ENCODE measurements at places on chromosomes 16 and 17. TPM values are rescaled to one million over a fixed set of nuclear protein-coding genes. Genes with fewer than 3 reads are reported as not detected.
A peak's percentile ranks its signal among the peaks of the same experiment; 100 is the strongest.

DNA sequence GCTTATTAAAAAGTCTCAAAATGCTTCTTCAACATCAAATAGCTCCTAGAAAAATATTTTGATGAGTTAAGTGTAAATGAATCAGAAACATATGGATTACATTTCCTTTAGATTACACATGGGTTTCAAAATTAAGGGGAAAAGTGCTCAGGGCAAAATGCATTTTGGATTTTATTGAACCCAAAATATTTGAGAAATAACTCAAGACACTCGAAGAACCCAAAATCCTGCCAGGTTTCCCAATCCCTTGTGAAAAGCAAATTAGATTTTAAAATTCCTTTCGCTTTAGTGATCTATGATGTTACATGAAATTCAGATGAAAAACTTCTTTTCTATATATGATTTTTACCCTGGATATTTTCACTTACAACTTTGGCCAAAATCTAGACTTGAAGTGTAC is 847.4 kb upstream of the SOX9 start:
- no peak for DNase-seq

- no peak for DNase-seq
Measured at GRCh38 chr17:52517176-52517575, 358.7 kb upstream of the CA10 start.

DNA sequence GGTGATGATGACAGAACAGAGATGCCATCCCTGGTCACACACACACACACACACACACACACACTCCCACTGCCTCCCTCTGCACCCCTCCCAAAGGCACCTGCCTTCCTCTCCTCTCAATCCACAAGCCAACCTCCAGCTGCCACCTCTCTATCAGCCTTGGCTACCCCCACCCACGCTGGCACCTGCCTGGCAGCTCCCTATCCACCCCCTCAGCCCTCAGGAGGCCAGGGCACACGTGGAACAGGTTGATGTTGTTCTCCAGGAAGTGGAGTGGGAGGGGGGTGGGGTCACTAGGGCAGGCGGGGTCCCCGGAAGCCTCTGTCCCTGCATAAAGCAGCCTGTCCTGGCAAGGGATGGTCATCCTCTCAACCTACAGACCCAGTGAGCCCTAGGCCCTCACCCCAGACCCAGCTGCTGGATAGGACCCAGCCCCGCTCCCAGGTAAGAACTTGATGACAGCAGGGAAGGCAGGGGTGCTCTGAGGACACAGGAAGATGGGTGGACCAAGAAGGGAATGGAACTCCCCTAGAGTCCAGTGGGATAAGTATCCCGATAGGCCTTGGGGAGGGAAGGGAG is at the start of gene GSDMA:
Gene GSDMA, plus strand, starts transcription at position 363 of the 579 bp plus-strand sequence. CDS start 2,684 bp downstream, outside the sequence.
- DNase-seq = no peak

- no peak for DNase-seq
Measured at GRCh38 chr16:87457709-87458423, 35.0 kb downstream of the ZCCHC14 start.

Gene PHOSPHO1
- 19.9 TPM for polyA plus RNA-seq

DNA sequence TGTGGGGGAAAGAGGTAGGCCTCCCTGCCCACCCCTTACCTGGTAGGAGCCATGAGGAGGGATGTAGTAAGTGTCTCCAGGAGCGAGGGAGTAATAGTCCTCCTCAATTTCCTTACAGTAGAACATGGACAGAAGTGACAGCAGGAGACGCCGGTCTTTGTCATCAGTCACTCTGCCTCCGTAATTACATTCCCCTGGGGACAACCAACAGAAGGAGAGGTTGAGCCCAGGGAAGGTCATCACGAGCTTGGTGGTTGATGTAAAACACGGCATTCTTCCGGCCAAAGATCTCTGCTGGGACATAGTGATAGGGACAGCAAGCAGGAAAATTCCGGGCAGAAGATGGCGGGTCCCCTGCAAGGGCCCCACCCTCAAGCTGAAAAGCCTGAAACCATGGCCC is 47.9 kb downstream of the LYRM1 start:
- DNase-seq = no peak

Gene G6PC1
- not detected for polyA plus RNA-seq

Gene KCNJ18
- not detected for polyA plus RNA-seq

Gene VKORC1
- 59.1 TPM for polyA plus RNA-seq

DNA sequence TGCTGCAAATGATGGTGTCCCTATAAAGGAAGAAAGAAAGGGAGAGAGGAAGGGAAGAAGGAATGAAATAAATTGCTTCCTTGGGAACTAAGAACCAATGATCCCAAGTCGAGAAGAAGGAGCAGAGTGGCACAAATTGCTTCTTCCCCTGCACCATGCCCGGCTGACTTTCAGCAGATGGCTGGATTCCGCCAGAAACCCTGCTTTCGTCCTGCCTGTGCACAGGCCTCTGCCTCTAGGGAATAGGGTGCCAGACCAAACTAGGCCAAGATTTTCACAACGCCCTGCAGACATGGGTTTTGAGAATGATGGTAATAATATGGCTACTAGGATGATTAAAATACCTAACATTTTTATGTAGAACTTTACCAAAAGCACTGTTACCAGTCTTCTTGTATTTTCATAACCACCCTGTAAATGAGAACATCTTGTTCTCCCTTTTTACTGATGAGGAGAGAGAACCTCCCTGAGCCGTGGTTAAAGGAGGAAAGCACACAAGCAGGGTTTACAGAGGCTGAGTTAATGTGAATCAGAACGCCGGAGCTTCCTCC is 122.1 kb upstream of the HSBP1 start:
- no peak for DNase-seq

GRCh38 chr16:30350134-30350871 is 4.8 kb downstream of the CD2BP2 start:
- DNase-seq = no peak

Gene SLX4
- 4.6 TPM for polyA plus RNA-seq

DNA sequence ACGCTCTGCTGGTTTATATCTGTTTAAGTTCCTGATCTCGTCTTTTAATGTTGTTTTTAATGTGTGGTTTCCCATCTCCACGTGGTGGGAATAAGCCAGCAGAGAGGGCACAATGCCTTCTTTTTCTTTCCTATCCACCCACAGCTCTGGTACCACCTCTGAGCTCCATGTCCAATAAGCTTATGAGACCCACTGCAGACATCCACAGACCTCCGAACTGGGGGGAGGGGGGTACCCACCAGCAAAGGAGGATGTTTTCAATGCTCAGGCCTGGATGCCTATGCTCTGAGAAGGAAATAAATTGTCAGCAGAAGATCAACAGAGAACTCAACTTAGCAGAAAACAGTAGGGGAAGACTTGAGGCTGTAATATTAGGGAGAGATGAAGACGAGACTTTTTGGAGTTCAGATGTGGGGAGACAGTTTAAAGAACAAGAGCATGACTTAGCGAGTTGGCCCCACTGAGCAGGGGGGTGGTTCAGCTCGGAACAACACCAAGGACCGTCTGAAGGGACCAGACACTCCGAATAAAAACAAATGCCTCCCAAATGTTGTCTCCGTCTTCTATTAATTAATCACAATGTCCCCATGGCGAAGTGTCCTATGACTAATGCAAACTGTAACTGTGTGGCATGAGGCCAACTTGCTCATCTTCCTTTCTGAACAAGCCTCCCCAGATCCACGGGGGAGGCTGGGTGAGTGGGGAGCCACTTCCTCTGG is 62.7 kb downstream of the GAS7 start:
- DNase-seq = peak; percentile 72

GRCh38 chr17:17001874-17002520 is 30.1 kb upstream of the TNFRSF13B start:
- peak; percentile 76 for DNase-seq

GRCh38 chr16:87782033-87782432 is 16.2 kb upstream of the KLHDC4 start:
- DNase-seq = no peak

DNA sequence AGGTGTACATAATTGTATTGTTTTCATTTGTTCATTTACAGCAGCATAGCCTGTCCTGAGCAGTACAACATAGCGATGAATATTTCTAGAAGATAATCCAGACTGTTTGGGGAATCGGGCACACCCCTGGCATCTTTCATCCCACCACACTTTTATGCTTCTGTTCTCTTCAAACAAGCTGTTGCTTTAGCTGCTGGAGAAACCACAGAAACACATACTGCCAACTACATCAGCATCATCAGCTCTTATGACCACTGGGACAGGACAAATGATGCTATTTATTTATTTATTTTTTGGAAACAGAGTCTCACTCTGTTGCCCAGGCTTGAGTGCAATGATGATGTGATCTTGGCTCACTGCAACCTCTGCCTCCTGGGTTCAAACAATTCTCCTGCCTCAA is 22.6 kb upstream of the HAPSTR1 start:
- DNase-seq = no peak

Gene DNAH3
- 0.17 TPM for polyA plus RNA-seq

GRCh38 chr16:5430598-5430997 is 333.0 kb upstream of the EEF2KMT start:
- DNase-seq = no peak

DNA sequence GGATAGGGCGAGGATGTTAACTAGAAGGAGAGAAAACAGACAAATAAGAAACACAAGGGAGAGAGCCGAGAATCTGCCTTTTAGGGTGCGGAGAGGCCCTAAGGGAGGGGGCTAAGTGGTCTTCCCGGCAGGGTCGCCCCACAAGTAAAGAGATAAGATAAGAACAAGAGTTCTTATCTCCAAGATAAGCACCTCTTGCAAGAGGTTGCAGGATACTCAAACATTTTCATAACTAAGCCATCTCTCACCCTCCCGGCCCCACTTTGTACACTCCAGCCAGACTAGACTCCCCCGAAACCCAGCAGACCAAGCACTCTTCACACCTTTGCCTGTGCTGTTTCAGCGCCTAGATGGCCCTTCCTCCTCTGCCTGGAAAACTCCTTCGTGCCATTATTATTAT is 14.3 kb downstream of the ZNF319 start:
- no peak for DNase-seq

- no peak for DNase-seq
Measured at GRCh38 chr17:40515491-40516041, 14.1 kb upstream of the TNS4 start.

DNA sequence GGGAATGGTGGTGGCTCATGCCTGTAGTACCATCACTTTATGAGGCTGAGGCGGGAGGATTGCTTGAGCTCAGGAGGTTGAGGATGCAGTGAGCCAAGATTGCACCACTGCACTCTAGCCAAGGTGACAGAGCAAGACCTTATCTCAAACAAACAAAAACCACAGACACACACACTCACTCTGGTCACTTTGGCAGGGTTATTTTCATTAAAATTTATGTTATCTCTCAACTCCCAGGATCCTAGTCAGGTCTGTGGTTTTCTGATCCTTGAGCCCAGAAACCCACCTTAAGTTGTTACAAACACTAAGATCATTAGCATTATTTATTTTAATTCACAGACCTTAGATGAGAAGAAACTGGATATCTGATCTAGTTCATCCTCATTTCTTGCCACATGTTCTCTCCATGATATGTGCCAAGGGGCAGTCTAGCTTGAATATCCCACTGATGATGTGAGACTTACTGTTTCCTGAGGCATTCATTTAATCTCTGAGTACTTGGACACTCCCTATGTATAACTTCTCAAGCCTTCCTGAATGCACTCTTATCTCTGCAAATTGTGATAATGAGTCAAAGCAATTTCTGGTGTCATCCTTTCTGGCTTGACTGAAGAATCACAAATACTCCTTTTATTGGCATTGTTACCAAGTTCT is 9.6 kb downstream of the ABHD15 start:
- DNase-seq = no peak

Gene TMEM100
- 4.2 TPM for polyA plus RNA-seq

Gene NEUROD2
- 0.05 TPM for polyA plus RNA-seq

- DNase-seq = no peak
Measured at GRCh38 chr17:38861399-38861843, 7.9 kb upstream of the RPL23 start.

- DNase-seq = no peak
Measured at GRCh38 chr16:3651461-3652372, 2.8 kb upstream of the DNASE1 start.

DNA sequence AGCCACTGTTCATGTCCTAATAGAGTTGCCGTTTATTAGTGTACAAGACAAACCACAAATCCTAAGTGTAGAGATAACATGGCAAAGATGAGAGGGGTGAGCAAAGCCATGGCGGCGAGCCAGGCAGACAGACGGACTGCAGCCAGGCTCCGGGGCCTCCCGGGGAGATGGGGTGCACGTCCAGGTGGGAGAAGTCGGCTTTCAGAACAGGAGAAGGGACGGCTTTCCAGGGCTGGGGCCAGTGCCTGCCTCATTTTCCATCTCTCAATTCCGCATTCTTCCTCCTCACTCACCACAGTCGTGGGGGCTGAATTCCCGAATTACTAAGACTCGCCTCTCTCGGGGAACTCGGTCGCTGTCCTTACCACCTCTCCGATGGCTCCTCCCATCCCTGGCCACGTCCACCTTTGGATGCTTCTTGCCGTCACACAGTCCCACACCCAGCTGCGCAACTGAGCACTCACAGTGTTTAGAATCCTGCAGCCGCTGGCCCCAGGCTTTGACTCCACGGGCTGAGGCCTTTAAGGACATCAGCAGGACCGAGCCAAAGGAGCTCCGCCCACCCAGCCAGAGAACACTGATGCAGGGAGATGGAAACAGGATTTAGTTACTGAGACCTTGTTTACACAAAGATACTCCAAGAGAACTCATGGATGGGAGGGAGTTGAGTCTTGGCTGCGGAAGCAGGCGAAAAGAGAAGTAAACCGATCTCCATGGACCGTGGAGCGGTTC is 59.7 kb downstream of the RNF112 start:
- peak; percentile 71 for DNase-seq

DNA sequence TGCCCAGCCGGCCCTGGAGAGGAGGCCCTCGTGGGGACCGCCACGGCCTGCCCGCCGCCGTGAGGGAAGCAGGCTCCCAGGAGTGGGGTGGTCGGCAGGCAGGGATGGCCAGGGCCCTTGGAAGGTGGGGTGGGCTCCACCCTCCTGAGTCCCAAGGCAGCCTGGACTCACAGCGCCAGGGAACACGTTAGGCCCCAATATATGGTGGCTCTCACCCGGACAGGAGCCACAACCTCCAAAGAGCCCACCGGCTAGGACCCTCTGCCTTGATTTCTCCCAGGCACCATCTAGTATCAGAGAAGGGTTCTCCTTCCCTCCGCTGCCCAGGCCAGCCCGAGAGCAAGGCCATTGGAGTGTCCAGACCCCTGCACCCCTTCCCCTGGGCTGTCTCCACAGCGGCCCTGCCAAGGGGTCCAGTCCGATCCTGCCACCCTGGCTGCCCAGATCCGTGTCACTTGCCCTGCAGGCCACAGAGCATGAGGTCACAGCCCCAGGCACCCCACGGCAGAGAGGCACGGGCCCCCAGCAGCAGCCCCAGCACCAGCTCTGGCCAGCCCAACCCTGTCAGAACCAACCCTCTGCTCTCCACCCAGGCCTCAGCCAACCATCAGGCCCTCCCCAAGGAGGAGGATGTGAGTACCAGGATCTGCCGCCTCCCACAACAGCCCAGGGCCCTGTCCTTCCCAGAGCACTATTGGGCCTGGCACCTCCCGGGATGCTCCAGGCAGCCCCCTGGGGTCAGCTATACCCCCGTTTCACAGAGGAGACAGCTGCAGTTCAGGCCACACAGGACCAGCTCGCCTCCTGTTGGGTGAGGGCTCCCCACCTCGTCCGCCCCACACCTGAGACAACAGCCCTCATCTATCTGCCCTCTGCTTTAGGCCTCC is 1.1 kb upstream of the AXIN1 start:
- DNase-seq = no peak
